Smooth muscle cell of the pulmonary artery (primary cell): ENCODE measurements at places on chromosomes 11 and 22. TPM values are rescaled to one million over a fixed set of nuclear protein-coding genes. Genes with fewer than 3 reads are reported as not detected.

The HTR3A gene
- total RNA-seq = not detected in 2 replicates

The TMEM86A gene
- 0.30 and 0.33 TPM in 2 replicates for total RNA-seq

The FREY1 gene
- total RNA-seq = 1.5 and 1.6 TPM in 2 replicates

The TRPM5 gene
- total RNA-seq = not detected in 2 replicates

The IGSF9B gene
- 0.73 and 2.2 TPM in 2 replicates for total RNA-seq

The PYGM gene
- total RNA-seq = 6.0 and 8.8 TPM in 2 replicates

The RBFOX2 gene
- total RNA-seq = 160 and 202 TPM in 2 replicates

The KMT2A gene
- 55.1 and 57.6 TPM in 2 replicates for total RNA-seq

The CBLIF gene
- total RNA-seq = not detected in 2 replicates

The SPINDOC gene
- total RNA-seq = 10.7 and 15.6 TPM in 2 replicates

The OR51A2 gene
- not detected in 2 replicates for total RNA-seq

The C1QTNF4 gene
- total RNA-seq = 0.07 and 0.17 TPM in 2 replicates

The MYO7A gene
- total RNA-seq = 0.13 and 0.20 TPM in 2 replicates

The ADORA2A gene
- 1.6 and 2.5 TPM in 2 replicates for total RNA-seq

The VPREB1 gene
- total RNA-seq = not detected in 2 replicates

The DNAJB13 gene
- total RNA-seq = 0.07 TPM in 1 of 2 replicates, not detected in the other

The C11orf21 gene
- total RNA-seq = 0.07 and 0.20 TPM in 2 replicates

The MYO18B gene
- 4.1 and 17.6 TPM in 2 replicates for total RNA-seq

The TP53I11 gene
- 55.1 and 105 TPM in 2 replicates for total RNA-seq

The PRRG4 gene
- under 0.01 and 0.89 TPM in 2 replicates for total RNA-seq

The C11orf16 gene
- not detected in 2 replicates for total RNA-seq

The CLMP gene
- total RNA-seq = 206 and 339 TPM in 2 replicates

The ACCS gene
- 8.5 and 10.1 TPM in 2 replicates for total RNA-seq

The HEPHL1 gene
- not detected in 2 replicates for total RNA-seq

The SYT9 gene
- 0.07 TPM in 1 of 2 replicates, not detected in the other for total RNA-seq

The MMP12 gene
- total RNA-seq = 0.07 and 0.17 TPM in 2 replicates

The CYP2D6 gene
- 0.20 and 0.43 TPM in 2 replicates for total RNA-seq

The OR51E2 gene
- 0.33 TPM in 1 of 2 replicates, not detected in the other for total RNA-seq

The TTC28 gene
- total RNA-seq = 29.3 and 36.5 TPM in 2 replicates

The PKP3 gene
- total RNA-seq = 0.56 and 0.65 TPM in 2 replicates

The OR56A1 gene
- total RNA-seq = not detected in 2 replicates

The MN1 gene
- total RNA-seq = 12.8 and 13.3 TPM in 2 replicates

The PLEKHA7 gene
- 0.26 and 0.39 TPM in 2 replicates for total RNA-seq

The KRTAP5-7 gene
- not detected in 2 replicates for total RNA-seq

The CADM1 gene
- 5.0 and 5.5 TPM in 2 replicates for total RNA-seq

The LRP5 gene
- 110 and 164 TPM in 2 replicates for total RNA-seq

The FAM180B gene
- not detected in 2 replicates for total RNA-seq

The CD3G gene
- not detected in 2 replicates for total RNA-seq

The KCNJ4 gene
- total RNA-seq = 0.03 TPM in 1 of 2 replicates, not detected in the other

The JHY gene
- total RNA-seq = 1.2 and 1.8 TPM in 2 replicates

The CNTN5 gene
- total RNA-seq = 0.30 and 1.1 TPM in 2 replicates

The ZNRF3 gene
- total RNA-seq = 3.6 and 6.3 TPM in 2 replicates

The H19 gene
- 11.4 and 65.2 TPM in 2 replicates for total RNA-seq

The CLNS1A gene
- total RNA-seq = 155 and 172 TPM in 2 replicates

The ARRB1 gene
- total RNA-seq = 5.9 and 14.5 TPM in 2 replicates

The OR51B4 gene
- 0.20 TPM in 1 of 2 replicates, not detected in the other for total RNA-seq

The GGTLC2 gene
- not detected in 2 replicates for total RNA-seq
